Activated T-cell treated with anti-CD3 and anti-CD28 coated beads for 1 hour (primary cell): ENCODE measurements at places on chromosomes 4 and X.

DNA sequence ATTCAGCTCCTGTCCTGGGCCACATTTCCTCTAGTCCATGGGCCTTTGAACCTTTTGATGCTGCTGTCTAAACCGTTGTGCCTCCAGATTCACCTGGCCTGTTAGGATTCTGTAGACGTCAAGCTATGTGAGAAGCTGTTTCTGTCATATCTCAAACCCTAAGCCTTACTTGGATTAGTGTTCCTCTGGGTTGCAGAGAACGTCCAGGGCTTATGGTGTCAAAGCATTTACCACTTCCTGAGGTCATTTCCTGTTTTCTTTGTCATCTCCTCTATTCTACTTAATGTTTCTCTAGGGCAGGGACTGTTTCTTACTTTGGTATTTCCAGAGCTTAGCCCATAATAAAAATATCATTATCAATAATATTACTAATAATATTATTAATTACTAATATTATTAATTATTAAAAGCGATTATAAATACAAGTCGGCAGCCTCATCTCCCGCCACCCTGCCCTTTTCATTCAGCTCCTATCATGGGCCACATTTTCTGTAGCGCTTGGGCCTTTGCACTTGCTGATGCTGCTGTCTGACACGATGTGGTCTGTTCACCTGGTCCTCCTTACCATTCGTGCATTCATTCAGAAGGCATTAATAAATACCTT lies 19.1 kb downstream of the PRIMPOL start:
- DNase-seq: no peak

GRCh38 chrX:97050392-97050791 lies 166.7 kb downstream of the RPA4 start:
- DNase-seq: no peak

DNA sequence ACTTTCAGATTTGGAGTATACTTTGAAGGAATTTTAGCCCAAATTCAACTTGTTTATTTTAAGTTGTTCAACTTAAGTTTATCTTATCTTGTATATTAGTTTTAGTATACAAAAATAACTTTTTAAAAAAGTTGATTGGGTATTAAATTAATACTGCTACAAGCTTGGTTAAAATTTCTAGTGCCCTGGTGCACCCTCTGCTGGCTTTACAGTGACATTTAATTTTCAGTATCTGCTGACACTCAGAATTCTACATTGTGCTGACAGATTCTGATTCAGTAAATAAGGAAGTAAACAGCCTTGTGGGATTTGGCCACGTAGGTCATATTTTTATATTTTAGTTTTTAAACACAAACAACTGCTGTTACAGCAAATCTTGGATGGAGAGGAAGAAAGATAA lies 2.9 kb downstream of the EDA start:
- DNase-seq: no peak

- no peak for DNase-seq
Measured at GRCh38 chr4:3405176-3405575, 36.6 kb upstream of the HGFAC start.

- no peak for DNase-seq
Measured at GRCh38 chr4:54574500-54574899, 83.3 kb upstream of the KIT start.
